ENCODE measurements at places on chromosomes 16 and 17.
A peak's percentile ranks its signal among the peaks of the same experiment; 100 is the strongest.

GRCh38 chr16:66802159-66802558 is 775 bp upstream of the TERB1 start:
- DNase-seq, result no peak

DNA sequence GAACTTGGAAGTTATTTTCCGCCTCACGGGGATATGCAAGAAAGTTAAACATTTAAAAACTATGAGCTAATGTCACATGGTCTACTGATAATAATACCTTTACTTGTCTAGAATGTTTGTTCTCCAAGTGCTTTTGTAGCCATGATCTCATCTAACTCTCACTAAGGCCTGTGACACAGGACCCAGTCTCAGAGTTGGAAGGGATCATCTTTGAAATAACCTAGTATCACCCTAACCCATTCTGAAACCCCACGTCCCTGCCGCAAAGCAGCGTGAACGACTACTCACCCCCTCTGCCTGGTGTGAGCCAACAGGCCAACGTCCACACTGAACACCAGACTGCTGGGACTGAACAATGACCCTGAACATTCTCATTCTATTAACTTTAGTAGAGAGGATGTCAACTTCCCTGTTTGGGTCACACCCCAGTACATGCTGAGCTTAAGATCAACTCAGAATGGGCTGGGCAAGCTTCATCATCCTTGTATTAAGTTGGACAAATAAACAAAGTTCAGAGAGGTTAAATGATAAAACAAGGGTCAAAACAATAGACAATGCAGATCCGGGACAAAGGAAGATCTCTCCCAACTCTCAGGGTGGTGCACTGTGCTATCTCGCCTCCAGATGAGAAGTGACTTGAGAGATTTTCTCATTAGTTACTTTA is 54.8 kb upstream of the BCAR1 start:
- DNase-seq, result peak; percentile 10

GRCh38 chr17:70308618-70309017 is 139.3 kb downstream of the KCNJ2 start:
- DNase-seq, result no peak

- no peak for DNase-seq
Observed at GRCh38 chr17:6286233-6286632, 148.7 kb downstream of the AIPL1 start.

DNA sequence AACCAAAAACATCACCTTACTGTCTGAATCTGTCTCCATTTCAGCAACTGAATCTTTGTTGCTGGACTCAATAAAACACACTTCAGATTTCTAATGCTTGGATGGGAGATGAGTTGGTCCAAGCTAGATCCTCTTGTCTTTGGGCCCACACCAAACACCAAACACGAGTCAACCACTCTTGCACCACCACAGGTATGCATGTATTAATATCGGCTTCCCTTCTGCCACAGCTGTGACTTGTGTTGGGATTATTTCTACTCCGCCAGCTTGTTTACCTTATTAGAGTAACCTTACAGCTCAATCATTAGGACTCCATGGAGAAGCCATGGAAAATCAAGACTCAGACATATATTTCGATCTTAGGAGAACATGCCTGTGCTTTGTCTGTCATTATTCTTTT is 49.9 kb downstream of the XYLT1 start:
- DNase-seq, result no peak

- DNase-seq, result peak; percentile 71
Observed at GRCh38 chr16:51994597-51994996, 552.3 kb downstream of the TOX3 start.

DNA sequence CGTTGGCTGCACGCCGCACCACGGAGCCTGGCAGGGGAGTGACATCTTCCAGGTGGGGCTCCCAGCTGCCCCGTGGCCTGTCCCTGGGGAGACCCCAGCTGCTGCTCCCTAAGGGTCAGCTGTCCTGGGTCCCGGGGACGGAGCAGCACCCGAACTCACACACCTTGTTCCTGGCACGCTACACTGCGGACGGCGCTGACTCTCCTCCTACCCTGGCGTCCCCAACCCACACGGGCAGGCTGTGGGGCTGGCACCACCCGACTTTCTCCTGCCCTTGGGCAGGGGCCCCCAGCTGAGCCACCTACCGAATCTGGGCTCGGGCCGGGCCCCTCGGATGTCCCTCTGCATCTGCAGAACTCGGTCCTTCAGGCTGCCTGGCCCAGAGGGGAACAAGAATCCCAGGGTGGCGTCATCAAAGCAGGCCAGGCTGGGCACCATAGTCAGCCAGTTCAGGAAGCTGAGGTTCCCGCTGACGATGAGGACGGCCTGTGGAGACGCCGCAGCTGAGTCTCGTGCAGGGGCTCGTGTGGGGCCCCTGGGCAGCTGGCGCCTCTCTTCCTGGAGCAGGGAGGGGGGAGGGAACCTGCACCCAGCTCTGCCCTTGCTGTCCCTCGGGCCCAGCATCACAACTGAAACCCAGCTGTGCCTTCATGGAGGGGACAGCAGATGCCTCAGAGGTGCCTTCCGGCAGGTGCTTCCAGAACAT is 70.5 kb upstream of the GNG13 start:
- DNase-seq, result no peak

Measured in prostate gland (tissue), 2 donors.